MV-4-11 (cell line): ENCODE measurements at places on chromosomes 3 and 15.

DNA sequence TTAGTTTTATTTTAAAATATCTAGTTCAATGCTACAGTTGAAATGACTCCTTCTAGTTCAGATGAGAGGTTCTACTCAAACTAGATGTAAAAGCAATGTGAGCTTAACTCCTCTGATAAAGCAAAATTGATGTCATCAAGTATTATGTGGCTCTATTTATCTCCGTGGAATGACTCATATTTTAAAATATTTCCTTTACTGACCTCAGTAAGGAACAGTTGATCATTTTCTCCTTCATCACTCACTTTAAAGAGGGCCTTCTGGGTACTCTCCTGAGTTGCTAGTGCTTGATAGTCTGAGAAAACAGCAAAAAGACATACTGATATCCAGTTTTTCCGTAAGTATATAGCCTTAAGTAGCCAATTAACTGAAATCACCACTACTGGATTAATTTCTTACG is 1099.3 kb downstream of the ROBO2 start:
- DNase-seq = no peak

GRCh38 chr3:150302246-150302645 is 105.9 kb upstream of the TSC22D2 start:
- DNase-seq = no peak

DNA sequence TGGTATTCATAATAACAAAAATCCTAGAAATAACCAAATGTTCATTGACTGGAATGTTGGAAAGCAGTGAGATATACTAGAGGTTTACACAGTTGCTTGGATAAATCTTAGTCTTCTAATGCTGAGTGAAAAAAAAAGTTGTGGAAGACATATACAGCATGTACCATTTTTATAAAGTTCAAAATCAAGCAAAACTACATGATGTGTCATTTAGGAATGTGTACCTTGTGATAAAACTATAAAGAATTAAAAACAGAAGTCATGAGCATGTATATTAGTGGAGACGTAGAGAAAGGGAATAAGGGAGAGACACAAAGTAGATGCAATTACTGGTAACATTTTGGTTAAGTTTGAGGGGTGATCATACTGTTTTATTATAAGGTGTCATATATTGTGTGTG is 45.2 kb downstream of the FBXL2 start:
- DNase-seq = no peak

- DNase-seq = no peak
Measured at GRCh38 chr3:26636096-26636727, 13.6 kb downstream of the LRRC3B start.

DNA sequence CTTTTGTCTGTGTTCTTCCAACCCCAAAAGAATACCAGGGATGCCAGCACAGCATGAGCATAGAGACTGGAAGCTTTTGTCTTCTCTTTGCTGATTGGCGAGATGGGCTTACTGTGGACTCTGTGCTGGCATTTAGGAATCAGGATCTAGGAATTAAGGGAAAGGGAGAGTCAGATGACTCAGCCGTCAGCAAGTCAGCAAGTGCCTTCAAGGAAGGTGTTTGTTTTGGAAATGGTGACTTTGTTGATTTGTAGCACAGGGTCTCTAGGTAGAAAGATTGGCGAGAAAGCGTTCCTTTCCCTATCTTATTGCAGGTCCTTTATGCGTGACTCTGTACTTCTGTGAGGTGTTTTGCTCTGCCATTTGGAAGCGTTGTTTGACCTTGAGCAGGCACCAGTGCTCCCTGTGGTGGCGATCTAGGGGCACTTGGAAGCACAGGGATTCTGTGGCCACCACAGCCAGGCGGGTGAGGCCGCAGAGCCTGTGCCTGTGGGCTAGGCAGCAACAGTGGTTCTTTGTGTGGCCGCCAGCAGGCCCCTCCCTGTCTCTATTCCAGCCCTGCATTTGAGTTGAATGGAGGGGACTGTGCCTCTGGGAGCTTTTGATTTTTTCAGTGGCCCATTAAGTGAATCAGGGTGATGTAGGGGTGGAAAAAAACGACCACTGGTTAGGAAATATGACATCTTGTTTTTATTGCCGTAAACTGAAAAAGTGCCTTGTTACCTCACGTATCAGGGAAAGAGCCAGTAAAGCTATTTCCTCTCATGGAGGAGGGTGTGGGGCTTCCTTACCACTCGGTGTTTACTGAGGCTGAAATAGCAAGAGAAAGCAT is 19.0 kb downstream of the FAN1 start:
- no peak for DNase-seq

DNA sequence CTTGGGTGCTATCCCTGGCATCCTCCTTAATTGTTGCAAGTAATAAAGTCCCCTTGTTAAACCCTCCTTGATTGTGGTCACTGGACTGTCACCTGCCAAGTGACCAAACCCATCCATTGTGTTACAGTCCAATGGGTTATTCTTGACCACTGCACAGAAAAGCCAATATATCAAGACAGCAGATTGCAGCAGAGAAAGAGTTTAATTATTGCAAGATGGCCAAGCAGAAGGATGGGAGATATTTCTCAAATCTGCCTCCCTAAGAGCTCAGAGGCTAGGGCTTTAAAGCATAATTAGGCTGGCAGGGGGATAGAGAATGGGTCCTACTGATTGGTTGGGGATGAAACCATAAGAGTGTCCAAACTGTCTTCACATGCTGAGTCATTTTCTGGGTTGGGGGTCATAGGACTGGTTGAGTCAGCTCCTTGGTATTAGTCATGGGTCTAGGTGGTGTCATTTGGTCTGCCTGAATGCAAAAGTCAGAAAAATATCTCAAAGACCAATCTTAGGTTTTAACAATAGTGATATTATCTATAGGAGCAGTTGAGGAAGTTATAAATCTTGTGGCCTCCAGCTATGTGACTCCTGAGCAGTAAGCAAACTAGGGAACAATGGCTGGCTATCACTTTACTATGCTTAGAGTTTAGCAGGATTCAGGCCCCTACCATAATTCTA is 19.1 kb upstream of the XYLB start:
- peak; percentile 46 for DNase-seq

DNA sequence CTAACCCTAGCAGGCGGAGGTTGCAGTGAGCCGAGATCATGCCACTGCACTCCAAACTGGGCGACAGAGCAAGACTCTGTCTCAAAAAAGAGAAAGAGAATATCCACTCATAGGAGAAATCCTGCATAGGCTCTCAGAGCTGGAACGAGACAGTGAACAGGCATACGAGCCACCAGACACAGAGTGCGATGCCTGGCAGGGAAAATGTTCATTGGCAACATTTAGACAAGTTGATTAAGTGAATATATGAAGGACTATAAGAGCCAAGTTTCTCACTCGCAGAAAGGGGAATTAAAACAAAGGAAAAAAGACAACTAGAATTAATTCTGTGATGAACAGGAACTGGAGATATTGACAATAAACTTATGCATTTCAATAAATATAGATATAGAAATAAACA is 27.1 kb upstream of the ARHGEF26 start:
- DNase-seq = no peak

DNA sequence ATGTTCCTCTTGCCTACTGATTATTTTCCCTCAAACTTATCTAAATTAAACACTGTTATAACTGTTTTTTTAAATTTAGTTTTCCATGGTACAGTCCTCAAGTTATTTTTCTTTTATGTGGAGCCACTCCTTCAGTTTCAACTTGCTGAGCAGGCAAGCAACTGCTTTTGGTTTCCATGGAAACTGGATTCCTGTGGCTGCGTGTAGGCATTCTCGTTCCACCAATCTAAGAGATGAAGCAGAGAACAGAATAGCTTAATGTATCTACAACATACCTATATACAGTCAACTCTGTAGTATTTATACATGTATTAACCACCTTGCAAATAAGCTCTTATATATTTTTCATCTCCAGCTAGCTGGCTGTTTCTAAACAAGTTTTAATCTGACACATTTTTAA is 25.8 kb upstream of the ANXA2 start:
- peak; percentile 23 for DNase-seq

DNA sequence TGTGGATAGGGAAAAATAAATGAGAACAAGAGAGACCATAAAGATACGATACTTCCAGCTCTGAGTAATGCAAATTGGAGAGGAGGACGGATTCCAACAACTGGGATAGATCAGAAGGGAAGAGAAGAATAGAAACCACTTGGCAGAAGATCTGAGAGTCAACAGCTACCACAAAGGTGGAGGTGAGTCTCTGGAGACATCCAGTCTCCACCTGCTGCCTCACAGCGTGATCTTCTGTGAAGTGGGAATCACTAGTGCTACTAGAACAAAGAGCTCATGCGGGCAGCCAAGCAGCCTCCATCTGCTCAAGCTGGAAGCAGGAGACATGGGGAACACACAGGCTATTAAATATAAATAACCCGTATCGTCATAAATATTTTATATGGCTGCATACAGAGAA is 558.5 kb upstream of the CFAP20DC start:
- DNase-seq = no peak

DNA sequence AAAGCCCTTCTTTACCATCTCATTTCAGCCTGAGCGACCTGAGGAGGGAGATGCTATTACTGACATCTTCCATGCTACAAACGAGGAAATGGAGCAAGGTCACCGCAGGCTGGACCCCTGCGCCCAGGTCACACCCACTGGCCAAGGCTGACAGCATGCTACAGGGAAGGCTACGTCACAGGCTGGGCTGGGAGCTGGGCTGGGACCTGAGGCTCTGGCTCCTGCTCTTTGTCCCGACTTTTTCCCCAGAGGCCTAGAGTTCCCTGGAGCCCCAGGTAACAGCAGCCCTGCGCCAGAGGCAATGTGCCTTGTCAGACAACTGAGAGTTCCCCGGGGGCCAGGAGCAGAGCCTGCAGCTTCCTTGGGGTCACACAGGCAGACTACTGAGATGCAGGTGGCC is 87.2 kb downstream of the IQSEC1 start:
- no peak for DNase-seq

DNA sequence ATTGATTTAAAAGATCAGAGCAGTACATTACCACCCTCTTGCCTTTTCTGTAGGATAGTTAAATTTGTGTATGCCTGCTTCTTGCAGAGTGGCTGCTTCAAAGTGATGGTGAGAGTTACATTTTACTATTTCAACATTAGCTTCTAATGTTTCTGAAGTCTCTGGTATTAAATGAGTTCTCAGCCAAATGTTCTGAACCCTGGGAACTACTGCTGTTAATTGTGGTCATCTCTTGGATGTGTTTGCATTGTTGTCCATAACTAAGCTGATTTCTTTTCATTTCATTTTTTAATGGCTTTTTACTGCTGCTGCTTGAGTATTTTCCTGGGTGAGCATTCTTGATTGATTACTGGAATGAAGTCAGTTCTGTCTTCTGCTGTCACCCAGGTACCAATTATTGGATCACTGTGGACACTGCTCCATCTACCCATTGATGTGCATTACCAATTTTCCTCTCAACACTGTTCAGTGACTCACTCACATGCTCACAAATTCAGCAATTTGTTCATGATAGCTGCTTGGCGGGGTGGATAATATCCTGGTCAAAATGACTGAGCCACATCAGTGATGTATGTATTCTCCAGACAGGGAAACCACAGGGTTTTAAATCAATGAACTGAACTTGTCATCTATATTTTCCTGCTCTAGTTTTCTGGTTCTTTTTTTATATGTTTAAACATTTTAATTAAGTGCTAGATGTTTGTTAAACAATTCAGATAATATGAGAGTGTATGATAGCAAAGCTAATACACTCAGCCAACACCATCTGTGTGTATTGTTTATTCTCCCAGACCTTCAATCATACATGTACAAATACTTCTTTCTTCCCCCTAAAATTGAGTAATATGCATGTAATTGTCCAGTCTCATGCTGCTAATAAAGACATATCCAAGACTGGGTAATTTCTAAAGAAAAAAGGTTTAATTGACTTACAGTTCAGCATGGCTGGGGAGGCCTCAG is 587.6 kb downstream of the RSL24D1 start:
- no peak for DNase-seq

DNA sequence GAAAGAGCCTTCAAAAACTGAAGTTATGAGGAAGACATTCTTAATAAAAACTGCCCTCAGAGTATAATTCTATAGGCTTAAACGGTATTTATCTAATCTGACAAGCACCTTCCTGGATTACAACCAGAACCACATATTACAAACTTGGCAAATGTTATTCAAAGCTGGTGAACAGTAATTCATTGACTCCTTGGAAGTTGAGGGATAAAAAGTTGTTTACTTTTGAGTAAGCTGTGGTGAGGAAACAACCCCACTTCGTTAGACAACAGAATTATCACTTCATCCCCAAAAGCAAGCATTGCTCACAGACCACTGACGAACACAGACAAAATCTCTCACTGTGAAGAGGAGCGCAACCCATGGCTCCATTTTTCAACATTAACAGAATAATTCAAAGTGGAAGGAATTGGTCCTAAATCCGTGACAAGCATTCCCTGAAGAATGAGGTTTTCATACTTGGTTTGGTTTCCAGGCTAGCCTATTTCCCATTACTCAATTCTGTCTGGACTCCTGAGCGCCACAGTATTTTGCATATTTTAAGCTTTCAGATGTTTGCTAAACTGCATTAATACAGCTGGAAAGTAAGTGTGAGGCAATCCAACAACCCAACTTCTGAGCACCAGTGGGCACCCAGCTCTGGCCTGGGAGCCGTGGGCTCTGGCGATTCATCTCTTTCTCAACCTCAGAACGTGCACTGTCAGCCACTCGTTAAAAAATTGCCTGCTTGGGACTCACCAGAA is 32.7 kb downstream of the LRIG1 start:
- DNase-seq = peak; percentile 52

DNA sequence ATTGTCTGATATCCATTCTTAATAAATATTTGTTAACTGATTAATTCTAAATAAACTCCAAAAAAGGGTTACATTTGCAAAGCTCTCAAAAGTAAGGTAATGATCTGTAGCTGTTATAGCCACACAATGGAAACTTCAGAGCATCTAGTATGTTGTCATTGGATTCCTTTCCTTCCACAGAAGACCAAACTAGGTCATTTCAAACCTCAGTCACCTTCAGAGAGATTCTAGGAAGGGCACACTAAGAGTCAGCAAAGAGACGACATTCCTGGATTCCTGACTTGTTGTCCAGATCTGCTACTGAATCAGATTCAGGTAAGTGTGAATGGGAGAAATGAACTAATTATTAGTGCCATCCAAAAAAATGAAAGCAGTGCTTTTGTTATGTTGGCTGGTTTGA is 3.0 kb upstream of the COL8A1 start:
- no peak for DNase-seq

DNA sequence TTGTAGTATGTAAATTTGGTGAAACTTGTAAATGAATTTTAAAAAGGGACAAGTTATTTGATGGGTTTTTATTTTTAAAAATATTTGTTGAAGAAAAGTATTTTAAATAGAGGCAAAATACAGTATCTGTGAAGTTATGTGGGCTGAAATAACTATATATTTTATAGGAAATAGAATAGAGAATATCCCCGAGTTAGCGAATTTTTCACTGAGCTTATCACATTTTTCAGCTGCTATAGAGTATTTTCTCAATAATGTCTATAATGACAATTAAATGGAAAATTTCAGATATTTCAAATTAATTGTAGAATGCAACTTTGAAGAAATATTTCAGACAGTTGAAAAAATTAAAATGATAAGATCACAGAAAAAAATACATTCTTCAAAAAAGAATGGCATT is 166.4 kb upstream of the TP63 start:
- DNase-seq = no peak

- no peak for DNase-seq
Measured at GRCh38 chr3:61979638-61980037, 393.7 kb downstream of the FEZF2 start.

- DNase-seq = no peak
Measured at GRCh38 chr3:8517487-8517886, 15.9 kb downstream of the LMCD1 start.
